Mesothelial cell of epicardium (in vitro differentiated cells): ENCODE measurements at places on chromosomes 16 and 17. TPM values are rescaled to one million over a fixed set of nuclear protein-coding genes. Genes with fewer than 3 reads are reported as not detected.

GRCh38 chr16:85401917-85402766 is 211.0 kb upstream of the GSE1 start:
- no peaks in the 10 kb centered on the region for H3K36me3 ChIP-seq
- peaks cover 16% of the 10 kb centered on the region for H3K4me1 ChIP-seq
- no peak overlapping the region for H3K4me3 ChIP-seq
- H3K27ac ChIP-seq = no peak overlapping the region
- no peaks in the 10 kb centered on the region for H3K27me3 ChIP-seq

GRCh38 chr16:83958137-83958845 is 5.3 kb downstream of the OSGIN1 start:
- no peak overlapping the region for H3K4me3 ChIP-seq
- H3K4me1 ChIP-seq = peaks cover 14% of the 10 kb centered on the region
- no peaks in the 10 kb centered on the region for H3K36me3 ChIP-seq
- no peak overlapping the region for H3K27ac ChIP-seq
- H3K27me3 ChIP-seq = peaks cover 1% of the 10 kb centered on the region

SRCIN1 gene
- 19.4 to 21.4 TPM (median 20.8 TPM) in 3 replicates for total RNA-seq

DNA sequence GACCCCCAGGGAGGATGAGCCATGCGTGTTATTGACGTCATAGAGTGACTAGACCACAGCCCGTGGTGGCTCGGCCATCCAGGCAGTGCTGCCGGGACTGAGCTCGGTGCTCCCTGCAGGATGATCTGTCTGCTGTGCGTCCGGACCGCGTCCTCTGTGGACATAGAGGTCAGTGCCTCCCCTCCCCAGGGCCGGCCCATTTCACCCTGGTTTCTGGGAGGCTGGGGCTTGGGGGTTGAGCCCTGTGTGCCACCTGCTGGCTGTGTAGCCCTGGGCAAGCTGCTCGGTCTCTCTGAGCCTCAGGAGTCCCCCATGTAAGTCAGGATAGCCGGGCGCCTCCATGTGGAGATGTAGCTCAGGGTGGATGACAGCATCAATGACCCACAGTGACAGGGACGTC is 8.3 kb downstream of the TSC2 start:
- no peak overlapping the region for H3K4me3 ChIP-seq
- no peak for DNase-seq
- no peak overlapping the region for H3K27ac ChIP-seq
